ENCODE measurements at places on chromosomes 1 and 21.

DNA sequence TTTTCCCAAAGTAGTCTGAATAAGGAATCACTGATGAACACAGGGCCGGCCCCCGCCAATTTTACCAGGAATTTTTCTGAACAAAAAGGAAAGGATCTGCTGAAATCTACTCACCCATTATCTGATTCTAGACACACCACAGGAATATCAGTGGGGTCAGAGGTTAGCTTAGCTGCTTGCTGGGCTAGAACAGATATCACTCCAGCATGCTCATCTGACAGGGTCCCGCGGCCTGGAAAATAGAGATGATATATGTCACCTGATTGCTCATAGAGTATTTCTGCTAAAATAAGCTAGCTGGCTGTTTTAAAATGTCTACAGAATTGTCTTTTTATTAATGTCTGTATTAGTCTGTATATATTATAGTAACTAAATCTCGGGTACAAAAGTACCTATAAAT lies 3.7 kb downstream of the LAMTOR5 start:
- no peak for DNase-seq

DNA sequence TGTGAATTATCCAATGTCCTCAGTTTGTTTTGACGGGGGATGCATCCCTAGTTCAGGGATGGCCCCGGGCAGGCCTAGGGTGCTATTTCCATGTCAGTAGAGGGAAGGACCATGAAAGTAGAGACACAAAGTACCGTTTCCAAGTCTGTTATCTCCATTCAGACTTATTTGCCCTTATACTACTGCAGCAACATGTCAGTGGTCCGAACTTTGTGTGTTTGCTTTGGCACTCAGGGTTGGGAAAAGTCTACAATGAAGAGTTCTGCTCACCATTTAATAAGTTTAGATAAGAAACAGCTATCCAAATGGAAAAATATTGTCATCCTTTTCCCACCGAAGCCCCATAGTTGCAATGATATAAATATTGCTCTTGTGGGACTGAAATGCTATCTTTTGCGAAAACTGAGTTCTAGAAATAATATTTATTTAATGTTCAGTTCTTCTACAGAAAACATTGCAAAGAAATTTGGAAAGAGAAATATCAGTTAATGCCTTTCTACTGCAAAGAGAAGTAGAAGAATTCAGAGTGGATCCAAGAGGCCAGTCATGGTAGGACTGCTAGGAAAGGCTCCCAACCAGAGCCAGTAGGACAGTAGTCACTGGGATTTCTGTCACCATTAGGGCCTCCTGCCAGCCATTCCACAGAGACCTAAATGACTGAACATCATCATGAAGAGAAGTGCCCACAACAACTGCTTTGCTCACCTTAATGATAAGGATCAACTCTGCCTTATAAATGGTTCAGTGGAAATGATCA lies 11.5 kb upstream of the AGT start:
- DNase-seq: no peak

- DNase-seq: no peak
Measured at GRCh38 chr1:87965193-87965592, 636.5 kb downstream of the LMO4 start.

DNA sequence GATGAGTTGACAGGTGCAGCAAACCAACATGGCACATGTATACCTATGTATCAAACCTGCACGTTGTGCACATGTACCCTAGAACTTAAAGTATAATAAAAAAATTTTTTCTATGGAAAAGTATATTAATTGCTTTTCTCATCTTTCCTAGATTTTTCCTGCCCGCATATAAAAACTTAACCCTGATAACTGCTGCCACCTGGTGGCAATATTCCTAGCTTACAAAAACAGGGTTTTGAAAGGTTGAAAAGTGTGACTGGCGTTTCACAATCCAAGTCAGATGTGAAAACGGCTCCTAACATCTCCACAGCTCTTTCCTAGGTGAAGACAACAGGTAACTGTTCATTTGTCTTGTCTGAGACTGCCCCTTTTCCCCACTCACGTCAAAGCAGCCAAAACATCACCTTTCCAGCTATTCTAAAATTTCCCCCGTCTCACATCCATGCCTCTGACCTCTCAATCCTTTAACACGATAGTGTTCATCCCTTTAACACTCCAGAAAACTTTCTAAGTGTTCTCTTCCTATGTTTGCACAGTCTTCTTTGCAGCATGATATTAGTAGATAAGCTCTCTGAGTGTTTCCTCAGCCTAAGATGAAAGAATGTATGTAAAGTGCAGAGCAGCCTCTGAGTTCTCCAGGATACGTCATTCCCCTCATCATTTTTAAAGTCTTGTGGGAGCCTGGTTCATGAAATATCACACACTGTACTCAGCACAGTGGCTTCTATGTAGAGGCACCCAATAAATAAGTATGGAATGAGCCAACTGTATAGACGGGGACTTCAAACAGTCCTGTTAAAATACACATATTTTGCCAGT lies 27.5 kb downstream of the OVGP1 start:
- no peak for DNase-seq

- no peak for DNase-seq
Measured at GRCh38 chr1:27235827-27236226, 1.4 kb downstream of the WDTC1 start.

DNA sequence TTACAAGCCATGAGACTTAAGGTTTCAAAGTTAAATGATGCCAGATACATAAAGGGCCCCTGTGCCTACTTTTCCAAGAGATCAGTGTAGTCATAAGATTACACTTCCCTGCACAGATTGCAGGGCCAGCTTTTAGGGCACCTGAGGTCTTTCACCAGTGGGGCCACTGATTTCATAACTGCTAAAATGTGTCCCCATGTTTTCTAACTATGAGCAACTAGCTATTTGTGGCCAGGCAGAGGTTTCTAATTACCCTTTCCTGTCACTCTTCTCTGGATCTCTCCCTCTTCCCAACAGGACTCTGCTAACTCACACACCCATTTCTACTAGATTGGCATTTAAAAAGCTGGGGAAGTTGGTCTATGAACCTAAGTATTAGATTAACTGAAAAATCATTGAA lies 207.1 kb upstream of the SGIP1 start:
- DNase-seq: no peak

GRCh38 chr21:40837456-40837855 lies 9.5 kb downstream of the DSCAM start:
- DNase-seq: no peak

DNA sequence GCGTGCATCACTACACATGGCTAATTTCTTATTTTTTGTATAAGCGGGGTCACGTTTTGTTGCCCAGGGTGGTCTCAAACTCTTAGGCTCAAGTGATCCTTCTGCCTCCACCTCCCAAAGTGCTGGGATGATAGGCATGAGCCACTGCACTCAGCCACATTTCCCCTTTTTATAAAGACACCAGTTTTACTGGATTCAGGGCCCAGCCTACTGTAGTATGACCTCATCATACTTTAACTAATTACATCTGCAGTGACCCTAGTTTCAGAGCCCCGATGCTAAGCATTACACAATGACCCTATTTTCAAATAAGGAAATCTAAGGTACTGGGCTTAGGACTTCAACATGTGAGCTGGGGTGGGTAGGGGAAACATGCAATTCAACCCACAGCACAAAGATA lies 31.8 kb upstream of the ENAH start:
- DNase-seq: no peak

- DNase-seq: no peak
Measured at GRCh38 chr1:169027607-169028320, 78.7 kb upstream of the ATP1B1 start.

GRCh38 chr1:224755586-224755985 lies 139.5 kb downstream of the CNIH3 start:
- no peak for DNase-seq

GRCh38 chr1:48876330-48876785 lies 99.7 kb upstream of the BEND5 start:
- no peak for DNase-seq

DNA sequence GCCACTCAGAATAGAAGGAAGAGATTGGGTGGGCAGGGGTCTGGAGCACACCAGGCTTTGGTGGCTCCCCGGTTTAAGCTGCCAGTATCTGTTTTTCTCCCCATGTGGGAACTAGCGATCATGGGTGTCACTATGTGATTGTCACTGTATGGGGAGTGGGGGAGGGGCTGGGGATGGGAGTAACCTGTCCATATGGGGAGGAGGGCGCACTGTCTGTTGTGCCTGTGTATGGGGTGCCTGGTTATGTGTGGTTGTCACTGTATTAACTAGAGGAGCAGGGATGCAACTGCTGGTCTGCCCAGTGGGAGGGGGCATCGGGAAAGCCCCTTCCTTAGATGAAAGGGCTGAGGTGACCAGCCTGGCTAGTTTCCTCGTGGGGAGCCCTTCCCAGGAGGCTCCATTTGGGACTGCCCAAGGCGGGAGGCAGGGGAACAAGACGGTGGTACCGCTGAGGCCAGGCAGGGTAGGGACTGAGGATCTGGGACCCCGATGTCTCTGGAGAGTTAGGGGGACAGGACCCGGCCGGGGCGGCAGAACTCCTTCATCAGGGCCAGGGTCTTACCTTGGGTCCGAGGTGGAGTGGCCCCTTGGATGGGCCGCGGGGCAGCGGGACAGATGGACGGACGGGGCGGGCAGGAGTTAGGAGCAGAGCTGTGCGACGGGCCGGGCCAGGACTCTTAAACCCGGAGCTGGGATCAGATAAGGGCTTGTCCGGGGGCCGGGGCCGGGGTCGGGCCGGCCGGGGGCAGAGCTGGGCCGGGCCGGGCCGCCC lies at the start of gene KCNJ10:
KCNJ10 (minus strand) TSS at position 701 of the 772 bp plus-strand sequence. CDS start 27,628 bp downstream, outside the sequence.
- DNase-seq: no peak

- DNase-seq: no peak
Measured at GRCh38 chr21:39681845-39682244, 63.1 kb upstream of the IGSF5 start.

DNA sequence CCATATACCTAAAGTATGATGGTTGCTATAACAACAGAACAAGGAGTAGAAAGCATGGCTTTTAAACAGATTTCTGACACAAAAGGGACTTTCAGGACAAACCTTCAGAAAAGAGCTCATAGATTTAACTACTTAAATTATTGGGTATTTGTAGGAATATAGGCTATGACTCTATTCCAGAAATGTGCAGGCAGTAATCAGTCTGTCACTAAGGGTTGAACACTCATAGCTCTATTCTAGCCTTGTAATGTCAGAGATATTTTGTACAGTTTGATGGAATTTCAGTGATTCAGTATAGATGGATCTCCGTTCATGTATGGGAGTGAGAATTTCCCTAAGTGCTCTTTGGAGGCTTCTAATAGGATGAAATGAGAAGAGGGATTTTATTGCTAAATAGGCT lies 82.8 kb downstream of the EXTL2 start:
- DNase-seq: no peak

- DNase-seq: no peak
Measured at GRCh38 chr1:62735491-62736171, 47.4 kb upstream of the DOCK7 start.

DNA sequence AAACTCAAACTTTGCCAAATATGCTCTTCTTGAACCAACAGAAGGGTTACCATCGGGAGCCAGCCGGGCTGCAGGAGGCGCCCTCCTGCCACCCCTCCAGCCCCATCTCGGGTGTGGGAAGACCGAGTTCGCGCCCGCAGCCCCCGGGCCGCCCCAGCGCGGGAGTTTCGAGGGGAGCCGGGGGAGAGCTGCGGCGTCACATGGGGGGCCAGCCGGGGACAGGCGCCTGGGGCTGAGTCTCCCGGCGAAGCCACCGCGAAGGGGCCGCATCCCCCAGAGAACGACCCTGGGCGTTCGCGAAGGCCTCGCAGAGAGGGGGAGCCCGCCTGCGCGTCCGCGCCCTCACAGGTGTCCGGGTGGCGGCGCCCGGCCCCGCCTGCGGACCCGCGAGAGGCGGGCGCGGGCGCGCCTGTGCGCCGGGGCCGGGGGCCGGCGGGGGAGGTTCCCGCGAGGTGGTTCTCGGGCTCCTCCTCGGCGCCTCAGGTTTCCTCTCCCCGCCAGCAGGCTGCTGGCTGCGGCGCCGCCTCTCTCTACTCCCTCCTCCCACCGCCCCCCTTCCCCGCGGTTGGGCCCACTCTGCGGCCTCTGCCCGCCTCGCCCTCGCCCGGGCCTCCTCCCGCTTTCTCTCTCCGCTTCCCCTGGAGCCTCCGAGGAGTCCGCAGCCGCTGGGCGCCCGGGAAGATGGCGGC lies at the start of gene RAVER2:
RAVER2 (plus strand) TSS at position 584 of the 689 bp plus-strand sequence; CDS start at position 682, 98 bp downstream.
- peak; percentile 25 for DNase-seq

DNA sequence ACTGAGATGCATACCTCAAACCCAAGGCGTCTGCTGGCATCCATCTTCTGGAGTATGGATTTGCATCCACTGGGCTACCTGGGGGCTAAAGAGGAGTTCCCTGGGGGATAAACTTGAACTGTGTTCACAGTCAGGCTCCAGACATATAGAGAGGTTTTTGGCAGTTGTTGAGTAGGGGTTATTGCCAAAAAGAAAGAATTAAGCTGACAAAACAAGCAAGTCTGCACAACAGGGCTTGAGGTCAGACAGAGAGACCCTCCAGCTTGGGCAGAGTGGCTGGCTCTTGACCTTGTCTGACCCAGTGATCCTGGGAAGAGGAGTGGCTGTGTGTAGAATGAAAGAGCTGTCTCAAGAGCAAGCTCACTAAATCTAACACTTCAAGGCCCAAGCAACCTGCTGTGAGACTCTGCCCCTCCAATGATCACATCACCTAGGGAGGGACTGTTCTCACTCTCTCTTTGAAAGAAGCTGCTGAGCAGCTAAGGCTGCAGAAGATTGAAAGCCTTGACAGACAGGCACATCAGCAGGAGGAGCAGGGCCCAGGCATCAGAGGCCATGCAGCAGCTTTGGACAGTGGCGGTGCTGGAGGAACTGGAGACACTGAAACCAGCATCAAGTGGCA lies 61.5 kb downstream of the SYT2 start:
- no peak for DNase-seq

GRCh38 chr1:36084497-36085115 lies 712 bp downstream of the TEKT2 start:
- DNase-seq: no peak

GRCh38 chr1:31412732-31413404 lies at the start of gene SERINC2:
TSS of gene SERINC2 (plus strand) at chr1:31413213. CDS start at chr1:31413266, 53 bp downstream.
- DNase-seq: no peak

- DNase-seq: no peak
Measured at GRCh38 chr1:216710598-216711333, 12.5 kb downstream of the ESRRG start.

GRCh38 chr1:7921796-7922195 lies 18.8 kb downstream of the TNFRSF9 start:
- no peak for DNase-seq
